ENCODE measurements at places on chromosomes 3 and 15. TPM values are rescaled to one million over a fixed set of nuclear protein-coding genes. Genes with fewer than 3 reads are reported as not detected.

DNA sequence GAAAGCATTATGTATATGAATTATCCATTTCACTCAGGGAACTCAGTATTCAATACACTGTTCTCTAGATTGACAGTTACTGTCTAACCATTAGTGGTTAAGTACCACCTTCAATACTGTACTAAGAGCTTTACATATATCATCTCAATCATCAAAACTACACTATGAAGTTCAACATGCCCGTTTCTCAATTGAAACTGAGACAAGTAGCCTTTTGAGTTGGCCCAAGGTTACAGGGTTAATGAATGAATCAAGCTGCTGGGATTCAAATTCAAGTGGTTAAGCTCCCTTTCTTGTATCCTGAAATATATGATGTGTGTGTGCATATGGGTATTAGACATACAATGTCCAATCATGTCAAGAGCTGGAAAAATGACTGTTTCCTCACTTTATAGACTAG is 5.8 kb downstream of the TASOR start:
- peaks cover 10% of the 10 kb centered on the region for H3K36me3 ChIP-seq
- no peaks in the 10 kb centered on the region for H3K27me3 ChIP-seq
- H3K27ac ChIP-seq: no peak overlapping the region
- DNase-seq: no peak
- H3K4me3 ChIP-seq: no peak overlapping the region

GRCh38 chr15:101394056-101394630 is 95.4 kb downstream of the PCSK6 start:
- H3K27me3 ChIP-seq: no peaks in the 10 kb centered on the region
- DNase-seq: no peak
- no peaks in the 10 kb centered on the region for H3K36me3 ChIP-seq
- no peak overlapping the region for H3K4me3 ChIP-seq
- H3K4me1 ChIP-seq: peaks cover 3% of the 10 kb centered on the region

- DNase-seq: peak; percentile 92
- H3K36me3 ChIP-seq: peaks cover 84% of the 10 kb centered on the region
- no peak overlapping the region for H3K4me3 ChIP-seq
- H3K27me3 ChIP-seq: no peaks in the 10 kb centered on the region
- H3K4me1 ChIP-seq: peaks cover 51% of the 10 kb centered on the region
These were observed 14.2 kb upstream of the SEMA3B start for GRCh38 chr3:50254577-50255250.

The PAK6 gene
- polyA plus RNA-seq: not detected

The GOLGA6A gene
- not detected for polyA plus RNA-seq

DNA sequence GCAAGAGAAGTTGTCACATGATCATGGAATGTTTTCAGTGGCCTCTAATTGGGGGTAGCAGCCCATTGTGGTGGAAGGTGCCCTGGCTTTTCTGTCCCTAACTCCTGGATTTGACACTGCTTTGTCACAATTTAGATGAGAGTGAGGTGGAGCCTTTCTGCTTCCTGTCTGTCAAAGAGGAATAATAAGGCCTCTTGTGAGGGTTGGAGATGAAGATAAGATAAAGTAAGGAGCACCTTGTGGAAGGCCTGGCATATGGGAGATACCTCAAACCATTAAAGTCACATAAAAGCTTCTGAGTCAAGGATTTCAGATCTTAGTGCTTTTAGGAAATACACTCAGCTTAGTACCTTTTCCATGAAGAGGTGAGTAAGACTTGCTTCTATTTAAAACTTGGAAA is 172.6 kb upstream of the FAM3D start:
- H3K27ac ChIP-seq: no peak overlapping the region
- H3K27me3 ChIP-seq: no peaks in the 10 kb centered on the region
- no peak for DNase-seq
- H3K4me1 ChIP-seq: no peaks in the 10 kb centered on the region

The GPR27 gene
- 5.7 TPM for polyA plus RNA-seq

GRCh38 chr3:55797084-55797483 is 310.0 kb upstream of the WNT5A start:
- H3K27ac ChIP-seq: no peak overlapping the region
- H3K4me1 ChIP-seq: no peaks in the 10 kb centered on the region
- no peaks in the 10 kb centered on the region for H3K36me3 ChIP-seq
- DNase-seq: no peak
- H3K4me3 ChIP-seq: no peak overlapping the region

DNA sequence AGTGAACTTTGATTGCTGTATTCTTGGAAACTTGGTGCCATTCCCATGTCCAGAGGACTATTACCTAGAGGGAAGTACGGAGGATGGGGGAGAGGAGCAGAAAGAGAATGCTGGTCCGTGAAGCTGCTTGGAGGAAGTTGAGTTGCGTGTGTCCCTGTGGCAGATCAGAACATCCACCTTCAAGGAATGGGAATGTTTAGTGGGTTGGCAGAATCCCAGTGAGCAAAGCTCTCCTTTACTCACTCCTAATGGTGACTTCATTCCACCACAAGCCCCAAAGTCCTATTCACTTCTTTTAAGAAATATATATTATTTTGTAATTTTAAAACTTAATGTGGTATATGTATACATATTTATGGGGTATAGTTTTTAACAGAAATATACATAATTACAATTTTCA is 247.8 kb upstream of the FEZF2 start:
- H3K36me3 ChIP-seq: no peaks in the 10 kb centered on the region
- no peaks in the 10 kb centered on the region for H3K27me3 ChIP-seq
- no peaks in the 10 kb centered on the region for H3K4me1 ChIP-seq
- no peak for DNase-seq
- no peak overlapping the region for H3K4me3 ChIP-seq

- H3K4me1 ChIP-seq: no peaks in the 10 kb centered on the region
- no peaks in the 10 kb centered on the region for H3K36me3 ChIP-seq
- no peaks in the 10 kb centered on the region for H3K27me3 ChIP-seq
- no peak overlapping the region for H3K27ac ChIP-seq
- H3K4me3 ChIP-seq: no peak overlapping the region
- DNase-seq: no peak
These were observed 27.6 kb upstream of the RTP4 start for GRCh38 chr3:187340578-187340977.

DNA sequence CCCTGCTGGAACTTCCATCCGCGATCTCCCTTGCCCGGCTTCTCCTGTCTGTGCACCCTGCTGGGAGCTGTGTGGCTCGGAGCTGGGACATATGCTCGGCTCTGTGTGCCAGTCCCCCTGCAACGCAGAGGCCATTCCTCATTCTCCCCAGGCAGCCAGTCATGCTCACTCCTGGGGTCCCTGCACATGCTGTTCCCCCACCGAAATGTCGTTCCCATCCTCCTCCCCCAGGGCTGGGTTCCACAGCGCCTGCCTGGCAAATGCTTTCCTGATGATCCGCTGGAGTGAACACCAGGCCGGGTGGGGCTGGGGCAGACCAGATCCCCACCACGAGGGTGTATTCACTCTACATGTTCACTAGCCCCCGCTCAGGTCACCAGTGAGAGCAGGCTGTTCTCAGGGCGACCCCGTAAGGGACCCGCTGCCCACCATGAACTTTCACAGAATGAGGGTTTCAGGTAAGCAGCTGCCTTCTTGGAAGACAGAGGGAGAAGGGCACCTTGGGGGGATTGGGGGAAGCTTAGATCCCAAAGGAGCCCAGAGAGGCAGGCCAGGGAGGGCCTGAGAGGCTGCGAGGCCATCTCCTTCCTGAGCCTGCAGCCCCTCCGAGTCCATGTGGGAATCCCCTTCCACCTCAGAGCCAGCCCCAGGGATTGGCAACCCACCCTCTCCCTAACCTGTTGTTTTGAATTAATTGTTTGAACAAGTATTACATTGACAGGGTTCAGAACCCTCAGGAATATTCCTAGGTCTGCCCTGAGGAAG is 88.7 kb upstream of the IQSEC1 start:
- H3K4me3 ChIP-seq: no peak overlapping the region
- no peak overlapping the region for H3K27ac ChIP-seq

The TCF12 gene
- polyA plus RNA-seq: 52.5 TPM

GRCh38 chr3:119809249-119810017 is 27.5 kb downstream of the NR1I2 start:
- H3K36me3 ChIP-seq: no peaks in the 10 kb centered on the region
- no peaks in the 10 kb centered on the region for H3K27me3 ChIP-seq
- peak; percentile 28 for DNase-seq
- peaks cover 12% of the 10 kb centered on the region for H3K4me1 ChIP-seq
- peak overlapping the region; percentile 82 for H3K4me3 ChIP-seq
- H3K27ac ChIP-seq: no peak overlapping the region

DNA sequence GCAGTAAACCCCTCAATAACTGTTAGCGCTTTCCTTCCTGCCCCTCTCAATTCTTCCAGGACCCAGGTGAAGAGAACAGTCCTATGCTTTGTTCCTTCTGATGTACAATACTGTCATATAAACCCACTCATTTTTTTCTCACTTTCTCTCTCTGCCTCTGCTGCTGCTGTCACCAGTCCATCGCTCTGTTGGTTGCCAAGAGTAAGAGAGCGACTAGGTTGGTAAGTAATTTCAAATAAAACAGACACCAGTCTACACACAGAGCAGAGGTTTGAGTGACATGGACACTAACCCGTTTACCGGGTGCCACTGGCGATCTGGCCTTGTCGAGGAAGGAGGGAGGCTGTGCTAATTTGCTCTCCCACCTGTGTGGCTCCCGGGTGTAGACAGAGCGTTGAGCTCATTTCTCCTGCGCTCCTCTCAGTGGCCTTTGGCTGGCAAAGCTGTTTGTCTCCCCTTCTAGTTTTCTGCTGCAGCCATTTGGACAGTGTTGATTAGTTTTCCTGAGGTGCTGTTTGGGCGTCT is 215.4 kb downstream of the THSD4 start:
- no peak for DNase-seq
- H3K27ac ChIP-seq: no peak overlapping the region
- no peaks in the 10 kb centered on the region for H3K4me1 ChIP-seq
- no peaks in the 10 kb centered on the region for H3K27me3 ChIP-seq
- no peak overlapping the region for H3K4me3 ChIP-seq
- H3K36me3 ChIP-seq: no peaks in the 10 kb centered on the region

GRCh38 chr15:101046826-101047225 is 127.7 kb downstream of the LRRK1 start:
- peaks cover 100% of the 10 kb centered on the region for H3K36me3 ChIP-seq
- DNase-seq: no peak
- no peak overlapping the region for H3K27ac ChIP-seq
- no peaks in the 10 kb centered on the region for H3K4me1 ChIP-seq
- H3K4me3 ChIP-seq: no peak overlapping the region

The RRP9 gene
- polyA plus RNA-seq: 9.9 TPM

The WDR93 gene
- polyA plus RNA-seq: not detected

DNA sequence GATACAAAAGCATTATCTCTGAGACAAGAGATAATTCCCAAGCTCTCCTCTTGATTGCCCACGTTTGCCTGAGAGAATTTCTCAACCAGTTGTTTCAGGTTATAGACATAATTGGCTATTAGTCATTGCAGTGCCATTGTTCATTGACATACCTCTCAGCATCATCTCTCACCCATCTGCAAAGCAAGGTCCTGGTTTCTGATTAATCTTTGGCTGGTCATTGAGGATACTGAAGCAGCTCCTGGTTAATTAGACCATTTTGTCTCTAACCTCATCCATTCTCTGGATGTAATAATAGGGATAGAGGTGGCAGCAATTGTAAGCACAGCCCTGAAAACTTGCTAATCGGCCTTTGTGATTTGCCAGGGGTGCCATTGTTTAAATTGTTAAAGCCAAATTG is 104.2 kb downstream of the CNTN6 start:
- H3K27ac ChIP-seq: no peak overlapping the region
- H3K27me3 ChIP-seq: no peaks in the 10 kb centered on the region
- DNase-seq: no peak
- no peaks in the 10 kb centered on the region for H3K4me1 ChIP-seq

- H3K4me1 ChIP-seq: no peaks in the 10 kb centered on the region
- no peak overlapping the region for H3K4me3 ChIP-seq
These were observed 88.8 kb downstream of the WDR72 start for GRCh38 chr15:53670701-53671100.

The HACD3 gene
- 1.1 TPM for polyA plus RNA-seq

The DZIP3 gene
- polyA plus RNA-seq: 0.46 TPM

DNA sequence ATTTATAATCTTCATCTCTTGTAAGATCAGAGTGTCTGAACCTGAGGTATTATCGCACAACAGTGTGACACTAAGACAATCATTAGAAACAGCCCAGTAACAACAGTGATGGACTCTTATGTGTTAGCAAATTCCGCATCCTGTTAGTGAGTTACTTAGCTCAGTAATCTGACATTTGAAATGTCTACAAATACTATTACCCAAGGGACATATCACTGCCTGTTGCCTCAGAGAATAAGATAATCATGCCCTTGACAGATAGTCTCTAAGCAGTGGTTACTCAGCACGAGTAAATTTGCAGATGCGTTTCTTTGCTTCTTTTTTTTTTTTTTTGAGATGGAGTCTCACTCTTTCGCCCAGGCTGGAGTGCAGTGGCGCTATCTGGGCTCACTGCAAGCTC is 13.4 kb upstream of the RTP1 start:
- H3K27me3 ChIP-seq: no peaks in the 10 kb centered on the region
- H3K4me3 ChIP-seq: no peak overlapping the region
- H3K27ac ChIP-seq: no peak overlapping the region
- peaks cover 5% of the 10 kb centered on the region for H3K4me1 ChIP-seq

The PCLAF gene
- not detected for polyA plus RNA-seq

DNA sequence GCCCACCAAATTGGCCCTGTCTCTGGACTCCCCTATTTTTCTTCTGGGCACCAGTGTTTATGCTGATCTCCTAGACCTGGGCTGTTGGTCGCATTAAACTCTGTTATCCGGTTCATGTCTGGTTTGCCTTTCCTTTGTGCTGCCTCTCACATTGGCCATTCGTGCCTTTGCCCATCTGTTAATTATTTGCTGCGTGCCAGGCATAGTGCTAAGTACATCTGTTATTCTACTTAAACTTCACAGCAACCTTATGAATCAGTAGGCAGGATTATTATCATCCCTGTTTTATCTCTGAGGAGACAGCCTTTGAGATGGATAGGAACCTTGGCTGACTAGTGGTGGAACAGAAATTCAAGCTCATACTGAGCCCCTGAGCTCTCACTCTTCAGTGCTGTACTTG is 76.0 kb downstream of the THSD4 start:
- H3K4me1 ChIP-seq: no peaks in the 10 kb centered on the region
- no peak for DNase-seq
- H3K27ac ChIP-seq: no peak overlapping the region
- no peaks in the 10 kb centered on the region for H3K27me3 ChIP-seq
- H3K4me3 ChIP-seq: no peak overlapping the region

GRCh38 chr3:185831195-185831594 is 6.4 kb upstream of the IGF2BP2 start:
- no peak for DNase-seq
- H3K4me1 ChIP-seq: peaks cover 5% of the 10 kb centered on the region
- no peaks in the 10 kb centered on the region for H3K36me3 ChIP-seq
- no peak overlapping the region for H3K27ac ChIP-seq
- H3K4me3 ChIP-seq: no peak overlapping the region
- H3K27me3 ChIP-seq: peaks cover 4% of the 10 kb centered on the region

DNA sequence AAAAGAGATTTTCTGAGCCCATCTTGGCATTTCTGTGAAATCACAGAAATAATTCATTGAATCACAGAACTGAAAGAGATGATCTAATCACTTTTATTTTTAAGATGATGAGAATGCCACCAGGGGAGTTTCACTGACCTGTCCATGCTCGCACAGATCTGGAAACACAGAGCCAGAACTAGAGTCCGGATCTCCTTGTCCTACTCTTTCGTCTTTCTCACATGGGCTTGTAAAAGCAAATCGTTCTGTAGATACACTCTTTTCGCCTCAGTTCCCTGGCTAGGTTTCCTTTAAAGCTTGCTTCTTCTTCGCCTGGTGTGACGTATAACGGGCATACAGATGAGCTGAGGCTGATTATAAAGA is 122.5 kb upstream of the SPRED1 start:
- H3K4me1 ChIP-seq: peaks cover 75% of the 10 kb centered on the region
- peak overlapping the region; percentile 89 for H3K27ac ChIP-seq
- no peaks in the 10 kb centered on the region for H3K36me3 ChIP-seq
- DNase-seq: no peak
- H3K27me3 ChIP-seq: peaks cover 6% of the 10 kb centered on the region

The GNB4 gene
- 63.5 TPM for polyA plus RNA-seq

All from CD14-positive monocyte (primary cell).